ENCODE measurements at places on chromosomes 16 and 17.

- no peak for DNase-seq
Observed at GRCh38 chr17:6940186-6940649, 55.6 kb upstream of the ALOX12 start.

- peak; percentile 91 for DNase-seq
Observed at GRCh38 chr17:55454906-55455474, 33.4 kb upstream of the MMD start.

DNA sequence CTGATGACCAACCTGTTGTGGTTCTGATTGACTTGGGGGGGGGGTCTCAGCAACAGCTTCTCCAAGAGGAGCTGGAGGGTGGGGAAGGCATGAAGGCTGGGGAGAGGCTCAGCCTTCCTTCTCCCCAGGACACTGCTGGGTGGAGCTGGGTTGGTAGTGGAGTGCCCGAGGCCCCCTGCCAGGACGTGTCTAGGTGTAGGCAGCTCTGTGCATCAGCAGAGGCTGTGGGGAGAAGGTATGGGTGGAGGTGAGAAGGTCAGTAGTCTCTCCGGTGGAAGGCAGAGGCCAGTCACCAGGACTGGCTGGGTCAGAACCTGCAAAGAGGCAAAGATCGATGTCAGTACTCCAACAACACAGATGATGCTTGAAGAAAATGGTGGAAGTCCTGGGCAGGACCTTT is 3.9 kb downstream of the CHAD start:
- no peak for DNase-seq

DNA sequence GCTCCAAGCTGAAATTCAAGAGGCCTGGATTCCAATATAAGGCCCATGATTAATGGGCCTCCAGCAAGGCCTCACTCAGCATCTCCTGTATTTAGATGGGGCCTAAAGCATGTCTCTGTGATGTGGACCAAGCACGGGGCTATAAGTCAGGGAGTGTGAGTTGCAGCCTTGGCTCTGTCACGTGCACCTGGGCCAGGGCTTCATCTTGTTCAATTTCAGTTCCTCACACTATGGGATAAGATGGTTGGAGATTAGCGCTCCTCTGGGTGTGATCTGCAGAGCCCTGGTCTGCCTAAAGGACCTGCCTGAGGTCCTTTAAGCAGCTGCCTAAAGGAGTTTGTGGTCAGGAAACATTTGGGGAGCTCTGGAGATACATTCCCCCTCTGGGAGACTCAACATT is 25.2 kb downstream of the KLHL36 start:
- no peak for DNase-seq

All from HS-5 (cell line).